ENCODE measurements at places on chromosomes 16 and 17.

DNA sequence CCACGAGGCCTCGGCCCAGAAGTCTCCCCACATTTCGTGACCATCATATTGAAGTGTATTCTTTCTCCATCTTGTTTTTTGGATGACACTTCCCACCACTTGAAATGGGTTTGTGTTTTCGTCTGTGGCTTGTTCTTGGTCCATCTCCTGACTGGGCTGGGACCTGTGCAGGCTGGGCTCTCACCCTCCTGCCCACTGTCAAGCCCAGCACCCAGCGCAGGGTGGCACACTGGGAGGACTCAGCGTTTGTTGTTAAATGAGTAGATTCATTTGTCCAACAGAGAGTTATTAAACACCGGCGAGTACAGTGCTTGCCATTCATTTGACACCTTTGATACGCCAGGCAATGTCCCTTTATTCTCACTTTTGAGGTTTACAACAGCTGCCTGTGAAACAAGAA is 22.6 kb downstream of the NT5M start:
- no peak for DNase-seq

GRCh38 chr17:15048381-15048780 is 216.7 kb downstream of the PMP22 start:
- no peak for DNase-seq

DNA sequence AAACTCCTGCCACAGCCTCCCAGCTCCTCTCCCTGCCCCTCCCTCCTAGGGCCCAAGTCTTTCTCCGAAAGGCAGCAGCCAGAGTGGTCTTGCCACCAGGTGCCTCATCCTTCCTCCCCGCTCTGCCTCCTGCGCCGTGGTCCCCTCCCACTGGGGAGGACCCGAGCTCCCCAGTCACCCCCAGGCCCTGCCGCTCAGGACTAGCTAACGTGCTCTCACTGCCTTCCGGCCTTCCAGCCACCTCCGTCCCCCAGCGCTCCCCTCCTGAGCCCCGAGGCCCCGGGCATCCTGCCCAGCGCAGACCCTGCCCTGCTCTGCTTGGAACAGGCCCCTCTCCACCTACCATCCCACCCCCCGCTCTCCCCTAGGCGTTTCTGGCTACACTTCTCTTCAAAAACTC is 19.4 kb upstream of the COL1A1 start:
- no peak for DNase-seq

DNA sequence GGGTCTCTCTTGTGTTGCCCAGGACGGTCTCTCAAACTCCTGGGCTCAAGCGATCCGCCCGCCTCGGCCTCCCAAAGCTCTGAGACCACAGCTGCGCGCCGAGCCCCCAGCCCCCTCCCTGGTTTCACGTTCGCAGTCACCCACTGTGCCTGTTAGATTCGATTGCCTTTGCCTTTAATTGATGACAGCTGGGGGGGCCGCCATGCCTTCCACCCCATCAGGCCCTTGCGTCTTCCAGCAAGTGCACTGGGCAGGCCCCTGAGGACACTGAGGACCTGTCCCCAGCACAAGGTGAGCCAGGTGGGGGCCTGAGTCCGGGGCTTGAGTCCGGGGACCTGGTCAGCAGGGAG is 3.3 kb downstream of the IGFALS start:
- no peak for DNase-seq

DNA sequence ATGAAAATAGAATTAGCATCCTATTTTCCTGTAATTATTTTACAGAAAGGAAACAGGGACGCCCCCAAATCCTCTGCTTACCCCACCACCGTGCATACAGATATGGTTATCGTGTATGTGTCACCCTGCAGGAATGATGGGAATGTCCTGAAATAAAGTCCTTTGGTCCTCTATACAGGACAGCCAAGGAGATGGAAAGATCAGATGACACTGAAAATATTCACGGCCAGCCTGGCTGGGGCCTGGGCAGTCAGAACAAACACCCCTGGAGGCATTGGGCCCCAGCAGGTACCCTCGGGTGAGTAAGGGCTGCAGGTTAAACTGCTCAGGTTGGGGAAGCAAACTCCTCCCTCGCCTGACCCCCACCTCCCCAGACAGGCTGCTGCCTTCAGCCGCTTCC is 368.0 kb downstream of the FOXL1 start:
- DNase-seq = no peak

DNA sequence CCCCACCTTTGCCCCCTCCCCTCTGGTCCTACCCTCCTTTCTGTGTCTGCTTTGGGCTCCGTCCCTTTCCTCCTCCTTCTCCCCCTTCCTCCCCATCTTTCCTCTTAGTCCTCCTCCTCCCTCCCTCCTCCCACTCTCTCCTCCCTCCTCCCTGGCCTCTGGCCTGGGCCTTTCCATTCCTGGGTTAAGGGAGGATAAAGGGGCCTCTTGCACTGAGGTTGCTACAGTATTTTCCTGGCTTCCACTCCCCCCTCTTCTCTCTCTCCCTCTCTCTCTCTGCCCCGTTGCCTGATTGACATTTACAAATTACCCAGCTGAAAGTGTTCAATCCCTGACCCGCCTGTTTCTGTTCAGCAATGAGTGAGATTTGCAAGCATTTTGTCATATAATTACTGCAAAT is 44.0 kb downstream of the MRM1 start:
- DNase-seq = peak; percentile 43

All from NCI-H2227 treated with DMSO at 0.1 percent for 48 hours (cell line).